ENCODE measurements at places on chromosomes 11 and 22. TPM values are rescaled to one million over a fixed set of nuclear protein-coding genes. Genes with fewer than 3 reads are reported as not detected.

DNA sequence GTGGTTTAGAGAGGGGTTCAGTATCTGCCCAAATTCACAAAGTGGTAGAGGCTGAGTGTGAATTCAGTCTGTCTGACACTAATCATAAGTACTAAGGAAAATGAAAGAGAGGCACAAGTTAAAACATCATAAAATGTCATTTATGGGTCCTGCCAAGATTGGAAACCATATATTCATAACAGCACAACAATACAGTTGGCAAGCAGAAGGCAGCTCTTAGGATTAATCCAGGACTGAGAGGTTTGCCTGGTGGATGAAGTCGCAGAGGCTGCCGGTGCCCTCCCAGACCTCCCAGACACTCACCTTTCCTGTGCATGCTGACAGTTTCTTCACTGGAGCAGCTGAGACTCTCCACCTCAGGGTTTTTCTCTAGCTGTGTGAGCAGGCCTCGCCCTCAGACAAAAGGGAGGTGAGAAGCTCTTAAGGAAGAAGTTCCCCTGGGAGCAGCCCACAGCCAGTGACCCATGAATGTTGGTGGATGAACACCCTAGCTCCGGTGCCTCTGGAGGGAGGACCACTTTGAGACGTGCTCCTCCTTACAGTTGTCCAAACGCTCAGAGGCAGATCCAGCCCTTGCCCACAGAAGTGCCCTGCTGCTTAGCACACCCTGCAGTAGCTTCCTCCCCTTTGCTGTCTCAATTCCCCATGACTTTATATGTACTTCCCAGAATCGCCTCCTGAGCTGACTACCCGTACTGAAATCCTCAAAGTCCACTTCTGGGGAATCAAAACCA lies 43.7 kb downstream of the MAML2 start:
- DNase-seq = no peak

DNA sequence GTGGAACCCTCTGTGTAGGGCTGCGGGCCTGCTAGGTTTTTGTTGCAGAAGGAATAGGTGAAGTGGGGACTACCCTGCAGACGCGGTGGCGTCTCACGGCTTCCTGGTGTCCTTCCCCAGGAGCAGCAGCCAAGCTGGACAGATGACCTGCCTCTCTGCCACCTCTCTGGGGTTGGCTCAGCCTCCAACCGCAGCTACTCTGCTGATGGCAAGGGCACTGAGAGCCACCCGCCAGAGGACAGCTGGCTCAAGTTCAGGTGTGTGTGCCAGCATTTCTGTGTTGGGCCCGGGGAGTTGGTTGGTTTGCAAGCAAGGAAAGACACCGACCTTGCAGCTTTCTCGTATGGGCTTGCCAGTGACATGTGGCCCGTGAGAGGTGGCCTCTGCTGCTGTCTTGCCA lies 15.3 kb downstream of the TAB1 start:
- DNase-seq = no peak

DNA sequence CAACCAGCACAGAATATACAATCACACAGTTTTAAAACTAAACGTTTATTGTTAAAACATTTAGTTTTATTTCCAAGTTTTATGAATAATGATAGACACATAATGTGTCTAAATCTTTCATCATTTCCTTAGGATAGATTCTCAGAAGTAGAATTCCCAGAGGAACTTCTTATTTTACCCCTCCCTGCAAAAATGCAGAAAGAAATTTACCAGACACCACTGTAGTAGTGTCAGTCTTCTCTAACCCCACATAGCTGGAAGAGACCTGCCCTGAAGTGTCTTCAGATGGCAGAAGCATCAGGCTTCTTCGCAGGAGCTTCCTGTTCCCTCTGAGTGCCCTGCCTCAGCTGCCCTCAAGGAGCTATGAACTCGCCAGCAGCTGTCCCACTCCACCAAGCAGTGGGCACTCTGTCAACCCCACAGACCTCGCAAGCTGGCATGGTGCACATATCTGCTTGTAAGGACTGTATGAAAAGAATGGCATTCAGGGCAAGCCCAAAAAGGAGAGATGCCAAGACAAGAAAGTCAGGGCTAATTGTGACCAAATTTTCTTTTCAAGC lies 28.5 kb upstream of the PAK1 start:
- no peak for DNase-seq

- no peak for DNase-seq
These were observed 99.4 kb upstream of the PITPNB start for GRCh38 chr22:28018461-28018927.

Gene APOL4
- polyA plus RNA-seq = not detected

Gene HIPK3
- 15.7 TPM for polyA plus RNA-seq
